ENCODE measurements at places on chromosomes 7 and 10. TPM values are rescaled to one million over a fixed set of nuclear protein-coding genes. Genes with fewer than 3 reads are reported as not detected.

- peak; percentile 72 for DNase-seq
- peaks cover 55% of the 10 kb centered on the region for H3K4me1 ChIP-seq
- peak overlapping the region; percentile 25 for H3K27ac ChIP-seq
- H3K27me3 ChIP-seq, result peaks cover 28% of the 10 kb centered on the region
Observed at GRCh38 chr7:28953633-28954032, 4.5 kb downstream of the TRIL start.

- DNase-seq, result no peak
- no peaks in the 10 kb centered on the region for H3K27me3 ChIP-seq
- H3K27ac ChIP-seq, result no peak overlapping the region
- no peaks in the 10 kb centered on the region for H3K4me1 ChIP-seq
Observed at GRCh38 chr7:140684066-140684950, 11.6 kb downstream of the ADCK2 start.

DNA sequence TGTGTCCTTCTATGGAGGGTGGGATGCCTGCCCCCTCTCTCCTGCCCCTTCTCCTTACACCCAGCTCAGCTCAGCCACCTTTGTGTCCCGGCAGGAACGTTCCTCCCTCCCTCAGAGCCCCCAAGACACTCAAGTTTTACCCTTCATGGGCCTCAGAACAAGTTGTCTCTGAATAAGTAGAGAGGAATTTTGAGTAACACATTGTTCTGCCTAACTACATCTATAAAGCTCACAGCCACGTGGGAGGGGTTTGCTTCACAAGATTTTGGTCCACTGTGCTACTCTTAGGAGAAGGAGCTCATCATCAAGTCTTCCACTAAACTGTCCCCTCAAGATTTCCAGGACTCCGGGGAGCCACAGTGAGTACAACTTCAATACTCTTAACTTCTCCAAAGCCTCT, 51.6 kb upstream of the ZNF32 start:
- H3K27me3 ChIP-seq, result no peaks in the 10 kb centered on the region
- no peak for DNase-seq
- no peak overlapping the region for H3K4me3 ChIP-seq
- no peak overlapping the region for H3K27ac ChIP-seq

DNA sequence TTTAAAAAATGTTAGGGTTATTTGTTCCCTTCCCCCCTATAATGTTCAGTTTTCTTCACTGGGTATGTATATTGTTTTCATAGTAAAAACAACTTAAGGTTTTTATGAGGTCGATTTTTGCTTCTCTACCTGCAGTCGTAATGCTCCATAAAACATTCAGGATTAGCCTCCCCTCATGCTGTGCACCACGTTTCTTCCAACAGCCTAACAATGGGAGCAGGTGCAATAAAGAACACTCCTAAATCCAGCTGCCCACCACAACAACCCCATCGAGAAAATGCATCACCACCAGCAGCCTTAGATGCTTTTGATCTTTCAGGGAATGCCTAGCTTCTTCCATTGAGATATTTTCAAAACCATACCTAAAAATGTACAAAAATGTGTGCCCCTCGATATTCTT, 111.1 kb downstream of the ADAM12 start:
- H3K27me3 ChIP-seq, result no peaks in the 10 kb centered on the region
- no peak overlapping the region for H3K4me3 ChIP-seq
- DNase-seq, result no peak
- no peaks in the 10 kb centered on the region for H3K4me1 ChIP-seq
- H3K27ac ChIP-seq, result no peak overlapping the region

DNA sequence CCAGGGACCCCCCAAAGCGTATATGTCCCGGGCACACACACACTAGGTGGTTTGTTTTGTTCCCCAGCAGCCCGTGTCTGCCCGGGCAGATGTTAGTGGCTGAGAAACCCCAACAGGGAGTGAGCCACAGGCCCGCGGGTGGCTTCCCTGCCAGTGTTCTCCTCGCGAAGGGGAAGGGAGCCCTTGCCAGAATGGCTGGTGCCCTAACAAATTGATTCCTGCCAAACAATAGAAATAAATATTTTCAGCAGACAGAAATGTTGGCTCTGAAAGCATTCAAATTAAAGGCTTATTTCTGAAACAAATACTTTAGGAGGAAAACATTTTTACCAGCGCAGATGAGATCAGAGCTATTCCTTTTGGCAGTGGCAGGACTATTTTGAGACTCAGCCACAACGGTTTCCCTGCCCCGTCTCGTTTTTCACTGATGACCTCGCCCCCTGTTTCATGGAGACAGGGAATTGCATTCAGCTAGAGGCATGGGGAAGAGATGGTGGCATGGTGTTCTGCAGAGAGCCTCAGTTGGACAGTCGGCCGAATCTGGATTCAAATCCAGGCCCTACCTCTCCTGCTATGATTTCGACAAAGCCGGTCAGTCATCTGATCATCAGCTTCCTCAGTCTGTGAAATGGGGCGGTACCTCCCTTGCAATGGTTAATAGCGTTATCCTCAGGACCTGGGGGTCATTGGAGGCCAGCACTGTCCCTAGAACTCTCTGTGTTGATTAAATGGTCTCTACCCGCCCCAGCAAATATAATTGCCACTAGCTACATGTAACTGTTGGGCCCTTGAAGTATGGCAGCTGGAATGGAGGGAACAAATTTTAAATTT, 84.5 kb downstream of the CUX1 start:
- H3K36me3 ChIP-seq, result peaks cover 4% of the 10 kb centered on the region
- DNase-seq, result no peak
- peaks cover 35% of the 10 kb centered on the region for H3K4me1 ChIP-seq
- no peak overlapping the region for H3K27ac ChIP-seq
- H3K4me3 ChIP-seq, result no peak overlapping the region

- H3K36me3 ChIP-seq, result peaks cover 54% of the 10 kb centered on the region
- no peaks in the 10 kb centered on the region for H3K27me3 ChIP-seq
- H3K4me1 ChIP-seq, result peaks cover 13% of the 10 kb centered on the region
- no peak overlapping the region for H3K4me3 ChIP-seq
- DNase-seq, result no peak
Observed at GRCh38 chr7:138515001-138515528, 55.0 kb downstream of the TRIM24 start.

DNA sequence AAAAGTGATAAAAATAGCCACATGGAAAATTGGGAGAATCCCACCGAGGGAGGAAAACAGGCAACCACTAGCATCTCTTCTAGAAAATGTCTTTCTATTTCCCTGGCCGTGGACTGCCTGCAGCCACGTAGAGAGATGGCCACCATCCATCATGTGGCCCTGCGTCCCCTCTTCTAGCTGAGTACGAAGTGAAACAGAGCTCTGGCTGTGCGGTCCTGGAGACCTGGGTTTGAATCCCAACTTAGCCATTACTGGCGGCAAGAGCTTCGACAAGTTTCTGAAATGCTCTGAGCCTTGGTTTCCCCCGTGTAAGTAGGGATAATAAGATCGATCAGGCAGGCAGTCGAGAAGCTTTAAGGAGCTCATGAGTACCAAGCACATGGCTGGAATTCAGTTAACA, 32.9 kb downstream of the ZCCHC24 start:
- no peak overlapping the region for H3K27ac ChIP-seq
- no peaks in the 10 kb centered on the region for H3K27me3 ChIP-seq
- H3K4me3 ChIP-seq, result no peak overlapping the region
- no peak for DNase-seq
- H3K36me3 ChIP-seq, result no peaks in the 10 kb centered on the region

- no peaks in the 10 kb centered on the region for H3K27me3 ChIP-seq
- DNase-seq, result no peak
- H3K27ac ChIP-seq, result no peak overlapping the region
- no peak overlapping the region for H3K4me3 ChIP-seq
- peaks cover 69% of the 10 kb centered on the region for H3K36me3 ChIP-seq
- no peaks in the 10 kb centered on the region for H3K4me1 ChIP-seq
Observed at GRCh38 chr10:7199152-7199760, 211.6 kb downstream of the SFMBT2 start.

- H3K27ac ChIP-seq, result peak overlapping the region; percentile 54
- H3K36me3 ChIP-seq, result no peaks in the 10 kb centered on the region
- H3K4me1 ChIP-seq, result peaks cover 10% of the 10 kb centered on the region
- H3K27me3 ChIP-seq, result no peaks in the 10 kb centered on the region
- peak; percentile 66 for DNase-seq
Observed at GRCh38 chr10:119006451-119007210, 22.9 kb upstream of the NANOS1 start.

- H3K36me3 ChIP-seq, result no peaks in the 10 kb centered on the region
- DNase-seq, result no peak
- H3K27ac ChIP-seq, result no peak overlapping the region
Observed at GRCh38 chr7:102918845-102919244, 6.0 kb downstream of the LRRC17 start.

DNA sequence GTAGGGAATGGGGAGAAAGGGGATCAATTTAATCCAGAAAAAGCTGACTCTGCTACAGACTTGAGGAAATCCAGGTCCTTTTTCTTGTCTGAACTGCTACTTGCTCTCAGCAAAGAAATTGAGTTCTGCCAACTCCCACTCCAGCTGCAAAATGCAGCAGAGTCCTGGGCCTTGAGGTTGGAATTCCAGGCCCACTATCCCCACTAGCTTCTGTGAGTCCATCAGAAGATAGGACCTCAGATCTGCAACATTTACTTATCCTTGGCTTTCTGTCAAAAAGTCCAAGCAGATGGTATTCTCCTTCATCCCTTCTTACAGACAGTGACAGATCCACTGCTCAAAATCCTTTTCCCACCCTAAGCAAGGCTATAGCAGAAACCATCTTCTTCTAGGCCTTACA, 219.2 kb downstream of the ARHGAP12 start:
- no peak overlapping the region for H3K27ac ChIP-seq
- H3K27me3 ChIP-seq, result no peaks in the 10 kb centered on the region
- H3K36me3 ChIP-seq, result no peaks in the 10 kb centered on the region
- H3K4me3 ChIP-seq, result no peak overlapping the region
- H3K4me1 ChIP-seq, result peaks cover 38% of the 10 kb centered on the region

DNA sequence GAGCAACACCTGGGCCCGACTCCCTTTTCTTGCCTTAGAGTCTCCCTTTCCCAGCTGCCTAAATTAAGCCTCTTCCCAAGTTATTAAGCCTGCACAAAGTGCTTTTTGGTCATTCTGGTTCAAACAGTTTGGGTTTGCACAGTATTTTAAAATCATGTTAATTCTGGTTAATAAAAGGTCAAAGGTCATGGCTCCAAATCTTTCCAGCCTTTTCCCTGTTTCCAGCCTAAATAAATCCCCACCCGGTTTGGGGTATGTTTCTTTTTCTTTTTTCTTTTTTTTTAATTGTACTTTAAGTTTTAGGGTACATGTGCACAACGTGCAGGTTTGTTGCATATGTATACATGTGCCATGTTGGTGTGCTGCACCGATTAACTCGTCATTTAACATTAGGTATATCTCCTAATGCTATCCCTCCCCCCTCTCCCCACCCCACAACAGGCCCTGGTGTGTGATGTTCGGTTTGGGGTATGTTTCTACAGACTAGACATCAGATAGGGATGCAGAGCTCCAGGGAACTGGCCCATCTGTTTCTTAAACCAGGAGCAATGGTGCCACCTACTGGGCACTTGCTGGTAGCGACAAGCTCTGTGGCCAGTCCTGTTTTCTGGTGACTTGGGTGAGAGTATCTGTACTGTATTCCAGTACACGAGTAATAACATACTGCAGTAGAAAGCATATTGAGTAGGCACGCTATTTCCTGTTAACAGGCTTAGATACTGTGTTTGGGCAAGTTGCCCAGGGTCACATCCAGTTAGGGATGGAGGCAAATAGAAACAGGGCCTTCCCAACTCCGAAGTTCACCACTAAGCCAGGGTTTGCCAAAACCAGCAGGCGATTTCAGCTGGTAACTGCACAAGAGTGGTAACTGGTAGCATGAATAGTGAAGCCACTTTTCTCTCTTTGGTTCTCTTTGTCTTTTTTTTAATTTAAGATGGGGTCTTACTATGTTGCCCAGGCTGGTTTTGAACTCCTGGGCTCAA, 60.6 kb upstream of the TRIM8 start:
- no peaks in the 10 kb centered on the region for H3K36me3 ChIP-seq
- no peaks in the 10 kb centered on the region for H3K27me3 ChIP-seq
- no peak overlapping the region for H3K4me3 ChIP-seq
- H3K4me1 ChIP-seq, result peaks cover 36% of the 10 kb centered on the region
- DNase-seq, result peak; percentile 96

The WDR86 gene
- total RNA-seq, result 1.2 TPM

The CYP3A7 gene
- total RNA-seq, result not detected

The SPOCK2 gene
- total RNA-seq, result 5.7 TPM

The FAS gene
- total RNA-seq, result 19.3 TPM

The DGKB gene
- 260 TPM for total RNA-seq

Data from stomach (tissue), 19 donors.